ENCODE measurements at places on chromosomes 7 and 10.

DNA sequence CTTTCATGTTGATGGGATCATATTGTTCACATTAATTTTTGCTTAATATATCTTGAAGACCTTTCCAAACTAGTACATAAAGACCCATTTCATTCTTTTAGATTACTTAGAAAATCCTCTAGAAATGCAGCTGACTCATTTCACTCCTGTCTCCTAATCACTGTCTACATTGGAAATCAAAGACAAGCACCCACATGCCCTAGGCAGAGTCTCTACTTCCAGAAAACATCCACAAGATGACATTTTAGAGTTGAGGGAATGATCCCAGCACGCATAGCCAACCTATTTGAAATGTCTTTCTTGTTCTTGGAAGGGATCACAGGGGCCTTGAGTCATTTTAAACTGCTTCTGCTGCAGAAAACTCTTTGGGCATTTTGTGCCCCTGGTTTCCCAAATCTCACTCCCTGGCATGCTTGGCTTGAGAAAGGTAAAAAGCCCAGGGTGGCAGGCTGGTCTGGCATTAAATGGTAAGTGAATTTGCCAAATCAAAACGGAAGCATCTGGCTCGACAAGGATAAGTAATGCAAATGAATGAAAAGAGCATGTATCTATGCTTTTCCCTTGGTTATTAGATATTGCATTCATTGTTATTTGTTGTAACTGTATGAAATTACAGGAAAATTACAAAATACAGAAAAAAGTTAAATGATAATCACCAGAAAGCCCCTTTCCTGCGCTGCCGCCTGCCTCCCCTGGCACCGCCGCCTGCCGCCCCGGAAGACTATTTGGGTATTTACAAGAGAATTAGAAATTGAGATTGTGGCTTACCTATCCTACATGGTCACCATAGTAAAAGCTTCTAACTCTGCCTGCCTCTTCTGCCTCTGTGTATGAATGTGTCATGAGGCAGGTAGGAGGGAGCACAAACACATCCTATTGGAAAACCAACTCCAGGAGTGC lies 225.3 kb downstream of the PTEN start:
- DNase-seq: no peak

DNA sequence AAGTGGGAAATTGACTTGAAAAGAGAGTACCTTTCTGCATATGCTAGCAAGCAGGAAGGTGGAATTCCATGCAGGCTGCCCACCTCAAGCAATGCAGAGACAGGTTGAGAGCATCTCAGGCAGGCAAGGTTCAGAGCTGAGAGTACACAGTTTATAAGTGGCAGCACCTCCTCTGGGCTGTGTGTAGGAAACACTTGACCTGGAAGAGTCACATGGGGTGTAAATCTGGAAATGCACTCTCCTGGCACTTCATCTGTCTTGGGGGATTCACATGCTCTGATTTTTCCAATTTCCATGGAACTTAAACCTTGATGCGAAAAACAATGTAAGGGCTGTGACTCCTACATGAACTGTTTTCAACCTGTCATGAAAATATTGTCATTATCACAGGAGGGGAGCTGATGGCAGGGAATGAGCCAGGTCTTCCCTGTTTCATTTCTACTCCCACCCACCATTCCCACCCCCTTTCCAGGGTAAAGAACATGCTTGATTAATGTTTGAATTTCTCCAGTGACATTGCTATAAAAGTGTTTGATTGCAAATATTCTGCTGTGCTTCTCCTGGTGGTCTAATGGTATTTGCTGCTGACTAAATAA lies 328.3 kb downstream of the BICC1 start:
- DNase-seq: no peak

- no peak for DNase-seq
Observed at GRCh38 chr7:79624336-79624735, 170.9 kb upstream of the MAGI2 start.

DNA sequence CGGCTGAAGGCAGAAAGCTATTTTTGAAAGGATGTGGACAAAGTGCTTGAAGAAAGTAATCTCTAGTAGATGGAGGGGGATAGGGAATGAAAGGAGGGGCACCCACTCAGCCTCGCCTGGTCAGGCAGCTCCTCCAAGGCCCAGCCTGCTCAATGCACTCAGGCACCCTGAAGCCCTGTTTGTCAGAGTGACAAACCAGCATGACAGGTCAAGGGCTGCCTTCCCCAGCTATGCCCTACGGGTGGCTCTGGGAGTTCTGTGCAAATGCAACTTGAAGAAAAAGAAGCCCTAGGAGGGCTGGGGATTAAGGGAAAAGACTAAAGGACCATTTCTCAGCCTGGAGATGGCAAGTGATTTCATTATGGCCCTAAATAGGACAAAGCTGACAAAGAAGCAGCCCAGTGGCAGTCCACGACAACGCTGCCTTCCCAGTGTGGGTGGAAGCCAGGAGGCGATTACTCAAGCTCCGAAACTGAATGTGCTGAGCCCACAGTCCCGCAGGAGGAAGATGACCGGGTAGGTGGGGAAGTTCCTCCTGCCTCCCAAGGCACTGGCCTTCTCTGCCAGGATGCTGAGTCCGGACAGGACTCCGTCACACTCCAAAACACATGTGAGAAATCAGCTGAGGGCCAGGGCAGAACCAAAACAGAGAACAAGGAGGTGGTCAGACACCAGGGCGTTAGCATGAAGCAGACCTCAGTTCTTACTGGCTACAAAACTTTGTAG lies 16.3 kb downstream of the LIPA start:
- DNase-seq: peak; percentile 70

- no peak for DNase-seq
Observed at GRCh38 chr7:148754912-148755311, 56.2 kb downstream of the CUL1 start.

GRCh38 chr7:37234928-37235327 lies 213.7 kb downstream of the ELMO1 start:
- no peak for DNase-seq

DNA sequence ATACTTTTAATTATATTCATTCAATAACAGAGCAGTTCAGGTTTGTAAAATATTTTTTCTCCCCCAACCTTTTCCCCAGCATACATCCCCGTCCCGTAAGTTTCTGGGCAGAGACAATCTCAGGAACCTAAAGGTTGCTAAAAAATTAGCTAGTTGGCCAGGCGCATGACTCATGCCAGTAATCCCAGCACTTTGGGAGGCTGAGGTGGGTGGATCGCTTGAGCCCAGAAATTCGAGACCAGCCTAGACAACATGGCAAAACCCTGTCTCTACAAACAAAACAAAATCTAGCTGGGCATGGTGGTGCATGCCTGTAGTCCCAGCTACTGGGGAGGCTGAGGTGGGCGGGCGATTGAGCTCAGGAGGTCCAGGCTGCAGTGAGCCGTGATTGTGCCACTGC lies 40.2 kb downstream of the TCF7L2 start:
- DNase-seq: no peak

DNA sequence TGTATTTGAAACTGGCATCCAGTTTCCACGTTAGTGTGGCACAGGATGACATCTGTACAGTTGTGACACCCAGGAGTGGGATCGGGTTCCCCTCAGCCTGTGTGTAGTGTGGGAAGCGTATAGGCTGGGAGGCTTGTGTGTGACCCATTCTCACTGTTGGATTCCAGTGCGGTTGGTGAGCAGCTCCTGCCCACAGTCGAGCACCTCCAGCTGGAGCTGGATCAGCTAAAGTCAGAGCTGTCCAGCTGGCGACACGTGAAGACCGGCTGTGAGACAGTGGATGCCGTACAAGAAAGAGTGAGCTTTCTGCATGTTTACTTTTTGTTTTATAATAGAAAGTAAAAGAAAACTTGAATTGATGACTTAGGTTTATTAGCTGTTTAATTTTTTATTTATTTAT lies 18.7 kb upstream of the GET4 start:
- no peak for DNase-seq

- DNase-seq: no peak
Observed at GRCh38 chr10:112782200-112782907, 167.7 kb upstream of the TCF7L2 start.

GRCh38 chr7:122597277-122597676 lies 101.6 kb downstream of the RNF133 start:
- no peak for DNase-seq

GRCh38 chr10:17683541-17683940 lies 39.6 kb downstream of the STAM start:
- DNase-seq: no peak

DNA sequence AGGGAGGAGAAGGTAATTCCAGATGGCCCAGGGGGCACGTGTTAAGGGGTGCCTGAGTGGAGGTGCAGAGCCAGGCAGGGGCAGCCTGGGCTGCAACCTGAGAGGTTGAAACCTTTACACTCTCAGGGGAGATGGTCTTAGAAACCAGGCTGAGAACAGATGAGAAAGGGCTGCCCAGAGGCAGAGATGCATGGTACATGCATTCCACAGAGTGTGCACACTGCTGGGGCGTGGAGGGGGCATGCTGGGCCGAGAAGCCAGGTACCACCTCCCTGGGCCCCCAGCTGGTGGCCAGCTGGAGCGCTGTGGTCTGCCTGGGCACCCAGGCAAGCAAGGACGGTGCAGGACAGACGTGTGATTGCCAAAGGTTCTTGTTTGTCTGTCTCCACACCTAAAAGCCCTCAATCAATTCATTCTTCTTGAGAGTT lies 14.1 kb upstream of the CSGALNACT2 start:
- DNase-seq: no peak

- no peak for DNase-seq
Observed at GRCh38 chr7:154919344-154920225, 83.3 kb downstream of the PAXIP1 start.

- no peak for DNase-seq
Observed at GRCh38 chr7:134014935-134015334, 112.2 kb upstream of the LRGUK start.

GRCh38 chr7:157682064-157682945 lies 345.5 kb downstream of the DNAJB6 start:
- DNase-seq: no peak

DNA sequence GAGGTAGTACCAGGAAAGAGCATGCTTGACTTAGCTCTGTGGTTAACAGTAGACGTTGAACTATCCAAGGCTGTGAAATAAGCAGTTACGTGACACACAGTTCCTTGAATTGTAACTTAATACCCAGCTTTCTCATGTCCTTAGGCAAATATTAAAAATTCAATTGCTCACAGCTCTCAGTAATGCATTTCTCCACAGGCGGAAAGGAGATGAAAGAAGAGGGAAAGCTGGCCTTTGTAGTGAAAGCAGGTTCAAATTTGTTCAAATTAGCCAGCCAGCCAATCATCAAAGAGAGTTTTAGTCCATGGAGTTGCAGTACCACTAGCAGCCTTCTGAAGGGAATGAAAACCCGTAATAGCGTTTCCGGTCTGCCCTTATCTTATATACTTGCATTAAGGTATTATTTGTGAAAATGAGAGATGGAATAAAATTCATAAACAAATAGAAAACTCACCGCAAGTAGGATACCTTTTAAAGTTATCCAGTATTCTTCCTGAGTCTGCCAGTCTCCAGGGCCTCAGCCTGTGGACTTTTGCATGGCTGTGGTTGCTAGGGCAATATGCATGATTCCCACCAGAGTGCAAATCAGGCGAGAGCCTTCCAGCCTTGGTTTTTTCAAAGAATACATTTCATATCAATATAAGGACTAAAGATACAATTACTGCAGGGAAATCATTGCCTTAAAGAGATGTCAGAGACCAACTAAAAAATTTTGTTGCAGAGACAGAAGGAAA lies 795.5 kb downstream of the TNS3 start:
- DNase-seq: peak; percentile 28

DNA sequence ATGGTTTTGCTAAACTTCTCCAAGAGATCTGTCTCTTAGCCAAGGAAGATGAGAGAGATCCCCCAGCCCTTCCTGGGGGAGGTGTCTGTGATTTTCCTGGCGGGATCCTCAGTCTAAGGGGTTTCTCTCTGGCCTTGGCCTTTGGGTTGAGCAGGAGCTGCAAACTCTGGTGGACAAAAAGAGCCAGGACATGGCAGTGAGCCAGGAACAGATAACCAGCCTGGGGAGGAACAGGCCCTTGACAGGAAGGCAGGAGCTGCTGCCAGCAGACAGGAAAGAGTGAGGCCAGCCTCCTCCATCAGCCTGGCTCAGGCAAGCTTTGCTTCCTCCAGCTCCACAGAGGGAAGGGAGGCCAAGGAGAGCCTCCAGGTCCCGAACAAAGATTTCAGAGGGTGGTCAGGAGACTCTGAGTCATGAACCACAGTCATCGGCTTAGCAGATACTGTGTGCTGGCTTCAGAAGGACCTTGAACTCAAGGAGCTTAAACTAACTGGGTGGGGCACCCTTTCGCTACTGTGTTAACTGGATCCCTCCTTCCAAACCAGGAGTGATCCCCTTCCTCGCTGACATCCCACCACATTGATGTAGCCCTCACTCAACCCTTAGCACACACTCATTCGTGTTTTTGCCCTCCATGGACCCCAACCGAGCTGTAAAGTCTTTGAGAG lies 34.7 kb downstream of the DDIT4 start:
- no peak for DNase-seq

DNA sequence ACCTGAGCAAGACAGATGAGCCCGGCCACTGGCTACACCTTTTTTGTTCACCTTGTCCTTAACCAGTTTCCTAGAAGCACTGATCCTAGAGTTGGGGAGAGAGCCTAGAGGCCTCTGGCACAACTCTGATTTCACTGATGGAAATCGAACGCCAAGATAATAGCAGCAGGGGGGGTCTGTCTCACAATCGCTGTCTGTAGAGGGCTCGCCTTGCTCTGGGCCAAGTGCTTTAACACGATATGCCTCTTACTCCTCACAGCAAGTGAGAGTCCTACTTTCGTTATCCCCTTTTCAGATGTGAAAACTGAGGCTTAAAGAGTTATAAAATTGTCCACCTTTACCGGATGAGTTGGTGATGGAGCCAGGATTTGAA lies 472 bp downstream of the RASSF4 start:
- DNase-seq: no peak

GRCh38 chr10:77084431-77085144 lies 553.0 kb downstream of the KCNMA1 start:
- DNase-seq: no peak

DNA sequence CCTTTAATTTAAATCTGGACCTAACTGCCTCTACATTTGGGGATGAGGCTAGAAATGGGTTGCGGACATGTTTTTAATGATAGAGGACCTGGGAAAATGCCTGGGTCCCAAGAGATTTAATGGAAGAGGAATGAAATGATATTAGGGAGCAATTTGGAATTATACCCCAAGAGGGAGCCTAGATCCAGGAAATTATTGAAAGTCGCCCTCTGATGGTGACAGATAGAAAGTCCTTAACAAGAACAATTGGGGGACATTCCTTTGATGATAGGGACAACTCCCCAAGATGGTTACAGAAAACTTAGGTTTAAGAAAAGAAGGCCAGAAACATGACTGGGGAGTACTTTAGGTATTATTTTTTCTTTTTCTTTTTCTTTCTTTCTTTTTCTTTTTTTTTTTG lies 9.5 kb upstream of the TSGA13 start:
- no peak for DNase-seq

DNA sequence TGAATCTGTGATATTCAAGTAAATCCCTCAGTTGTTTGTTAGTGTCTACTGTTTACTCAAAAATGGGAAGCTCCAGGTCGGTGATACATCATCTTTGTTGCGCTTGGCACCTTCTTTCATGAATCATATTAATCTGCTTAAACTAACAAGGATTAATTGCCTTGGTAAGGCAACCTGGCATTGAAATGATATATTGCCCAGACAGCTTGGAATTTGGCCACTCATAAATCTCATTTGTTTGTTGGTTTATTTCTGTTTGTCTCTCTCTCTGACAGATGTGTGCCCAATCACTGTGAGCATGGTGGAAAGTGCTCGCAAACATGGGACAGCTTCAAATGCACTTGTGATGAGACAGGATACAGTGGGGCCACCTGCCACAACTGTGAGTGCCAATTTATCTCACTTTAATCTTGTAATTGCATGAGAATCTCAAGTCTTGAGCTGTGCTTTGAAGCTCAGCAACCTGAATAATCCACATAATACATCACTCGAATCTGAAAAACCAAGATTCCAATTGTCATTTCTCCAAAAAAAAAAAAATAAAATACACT lies 1104.8 kb upstream of the C7orf33 start:
- no peak for DNase-seq
